Activated CD4-positive, alpha-beta memory T cell treated with anti-CD3 and anti-CD28 coated beads, Interleukin-2, amount 10 ng/mL, durations not matched to agents 7 days and 5 days (primary cell): ENCODE measurements at places on chromosomes 6 and 20.

DNA sequence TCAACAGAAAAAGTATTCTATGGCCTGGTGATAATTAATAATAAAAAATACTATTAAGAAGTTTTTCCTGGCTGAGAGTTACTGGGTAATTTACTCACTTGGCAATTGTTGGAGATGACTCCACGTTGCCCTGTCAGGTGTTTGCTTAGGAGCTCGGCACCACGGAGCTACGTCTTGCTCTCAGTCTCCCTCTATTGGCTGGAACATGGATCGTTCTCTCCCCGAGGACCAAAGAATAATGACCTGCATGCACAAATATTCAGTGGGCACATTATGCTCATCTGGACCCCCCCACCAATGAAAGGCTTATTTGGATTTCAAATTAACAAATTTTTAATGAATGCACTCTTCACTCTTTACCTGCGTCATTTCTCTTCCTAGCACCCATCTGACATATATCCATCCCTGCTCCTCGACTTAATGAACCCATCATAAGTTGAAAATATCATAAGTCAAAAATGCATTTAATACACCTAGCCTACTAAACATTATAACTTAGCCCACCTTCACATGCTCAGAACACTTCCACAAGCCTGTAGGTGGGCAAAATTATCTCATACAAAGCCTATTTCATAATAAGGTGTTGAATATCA is 71.0 kb upstream of the CD83 start:
- peak; percentile 49 for DNase-seq

DNA sequence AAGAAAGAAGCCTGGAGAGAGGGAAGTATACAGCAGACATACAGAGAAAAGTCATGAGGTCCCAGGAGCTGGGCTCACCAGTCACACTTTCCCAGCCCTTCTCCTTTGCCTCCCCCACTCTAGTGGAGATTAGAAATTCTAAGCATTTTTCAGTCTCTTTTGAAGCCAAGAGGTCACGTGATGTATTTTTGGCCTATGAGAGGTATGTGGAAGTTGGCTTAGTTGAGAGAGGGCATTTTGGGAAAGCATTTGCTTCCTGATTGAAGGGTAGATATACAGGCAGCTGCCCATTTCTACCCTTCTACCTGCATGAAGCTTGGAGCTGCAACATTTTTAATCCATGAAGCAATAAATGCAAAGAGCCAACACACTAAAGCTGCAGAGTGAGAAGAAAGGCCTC is 106.0 kb upstream of the TNFAIP3 start:
- DNase-seq = no peak

DNA sequence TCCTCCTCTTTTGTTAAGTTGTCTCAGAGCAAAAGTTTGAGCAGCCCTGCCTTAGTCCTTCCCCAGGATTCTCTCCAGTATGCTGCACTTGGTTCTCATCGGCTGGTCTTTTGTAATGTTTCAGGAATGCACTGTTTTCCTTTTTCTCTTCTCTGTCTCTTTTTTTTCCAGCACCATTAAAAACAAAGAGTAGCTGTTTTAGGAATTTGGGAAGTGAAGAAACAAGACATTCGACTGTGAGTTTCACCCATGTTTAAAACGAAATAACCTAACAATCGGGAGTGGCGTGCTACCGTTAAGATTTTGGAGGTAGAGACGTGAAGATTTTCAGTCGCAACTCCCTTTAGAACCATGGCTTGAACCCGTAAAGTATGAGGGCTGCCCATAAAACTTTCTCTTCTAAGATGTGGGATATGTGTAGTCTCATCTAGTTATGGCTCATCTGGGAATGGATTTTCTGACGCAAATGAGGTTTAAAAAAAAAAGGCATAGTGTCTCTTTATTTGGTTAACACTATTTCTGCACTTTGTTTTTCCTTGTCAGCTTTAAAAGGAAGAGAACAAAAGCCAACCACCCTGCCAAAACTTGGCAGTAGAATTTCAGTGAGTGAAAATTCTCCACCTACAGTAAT is 35.9 kb upstream of the RAB23 start:
- no peak for DNase-seq

GRCh38 chr6:79818471-79818870 is 128.9 kb downstream of the ELOVL4 start:
- DNase-seq = no peak

DNA sequence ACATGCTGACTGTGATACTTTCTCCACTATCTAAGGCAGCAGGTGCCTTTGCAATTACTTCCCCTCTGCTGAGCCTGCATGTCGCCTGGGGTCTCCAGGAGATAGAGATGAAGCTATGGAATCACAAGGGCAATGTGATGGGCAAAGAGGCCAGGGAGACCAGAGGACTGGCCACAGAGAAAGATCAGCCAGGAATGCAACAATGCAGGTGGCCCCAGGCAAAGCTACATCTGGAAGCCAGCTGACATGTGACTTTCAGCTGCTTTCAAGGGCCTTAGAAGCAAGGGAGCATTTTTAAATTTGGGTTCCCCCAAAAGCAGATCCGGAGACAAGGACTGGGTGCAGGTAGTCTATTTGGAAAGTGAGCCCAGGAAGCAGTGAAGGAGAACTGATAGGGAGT is 107.9 kb upstream of the SRSF6 start:
- DNase-seq = no peak

DNA sequence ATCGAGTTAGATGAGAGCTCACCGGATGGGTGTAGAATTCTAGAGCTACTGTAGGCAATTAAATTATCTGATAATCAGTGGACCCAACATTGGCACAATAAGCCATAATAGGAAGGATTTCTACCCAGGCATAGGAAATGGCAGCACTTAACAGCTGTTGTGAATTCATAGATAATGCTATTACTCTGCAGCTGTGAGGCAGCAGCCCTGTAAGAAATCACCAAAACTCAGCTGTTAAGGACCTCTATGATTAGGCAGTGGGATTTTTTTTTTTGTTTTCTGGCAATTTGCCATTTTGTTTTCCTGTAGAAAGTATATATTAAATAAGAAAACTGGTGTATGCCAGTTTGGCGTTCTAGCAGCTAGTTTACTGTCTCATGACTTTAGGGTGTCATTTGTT is 609.1 kb upstream of the SLC35B3 start:
- DNase-seq = no peak

DNA sequence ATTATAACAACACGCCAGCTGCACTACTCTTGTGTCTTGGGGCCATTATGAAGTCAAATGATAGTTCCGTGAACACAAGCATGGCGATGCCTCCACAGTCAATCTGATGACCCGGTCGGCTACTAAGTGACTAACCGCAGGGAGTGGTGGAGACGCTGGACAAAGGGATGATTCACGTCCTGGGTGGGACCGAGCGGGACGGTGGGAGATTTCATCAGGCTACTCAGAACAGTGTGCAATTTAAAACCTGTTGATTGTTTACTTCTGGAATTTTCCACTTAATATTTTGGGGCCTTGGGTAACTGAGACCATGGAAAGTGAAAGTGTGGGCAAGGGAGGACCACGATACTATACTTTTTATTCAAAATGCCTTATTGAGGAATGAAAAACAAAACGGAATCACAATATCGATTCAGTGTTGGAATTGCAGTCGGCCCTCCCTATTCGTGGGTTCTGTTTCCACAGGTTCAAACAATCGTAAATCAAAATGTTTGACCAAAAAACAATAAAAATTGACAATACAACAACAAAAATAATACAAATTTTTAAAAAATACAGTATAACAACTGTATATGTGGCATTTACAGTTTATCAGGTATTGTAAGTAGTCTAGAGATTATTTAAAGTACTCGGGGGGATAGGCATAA is 66.5 kb downstream of the MYLK4 start:
- DNase-seq = no peak

DNA sequence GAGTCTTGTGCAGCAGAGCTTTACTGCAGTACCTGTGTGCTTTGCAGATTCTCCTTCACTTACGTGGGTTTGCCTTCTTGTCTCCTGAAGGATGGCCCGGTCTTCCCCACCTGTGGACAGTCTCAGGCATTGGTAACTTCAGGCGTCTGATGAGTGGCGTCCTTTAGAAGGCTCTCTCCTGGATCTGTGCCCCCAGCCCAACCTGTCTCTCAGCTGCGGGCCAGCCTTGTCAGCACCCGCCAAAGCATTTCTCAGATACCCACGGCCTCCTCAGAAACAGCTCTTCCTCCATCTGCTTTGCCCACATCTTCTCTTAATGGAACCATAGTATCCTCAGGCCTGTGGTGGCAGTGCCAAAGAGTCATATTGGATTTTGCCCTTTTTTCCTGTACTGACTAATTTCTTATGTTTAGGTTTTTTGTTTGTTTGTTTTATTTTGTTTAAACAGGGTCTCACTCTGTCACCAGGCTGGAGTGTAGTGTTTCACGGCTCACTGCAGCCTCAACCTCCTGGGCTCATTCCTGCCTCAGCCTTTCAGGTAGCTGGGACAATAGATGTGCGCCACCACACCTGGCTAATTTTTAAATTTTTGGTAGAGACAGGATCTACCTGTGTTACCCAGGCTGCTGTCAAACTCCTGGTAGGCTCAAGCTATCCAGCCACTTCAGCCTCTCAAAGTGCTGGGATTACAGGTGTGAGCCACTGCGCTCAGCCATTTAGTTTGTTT is 96.6 kb downstream of the ARID1B start:
- DNase-seq = no peak

DNA sequence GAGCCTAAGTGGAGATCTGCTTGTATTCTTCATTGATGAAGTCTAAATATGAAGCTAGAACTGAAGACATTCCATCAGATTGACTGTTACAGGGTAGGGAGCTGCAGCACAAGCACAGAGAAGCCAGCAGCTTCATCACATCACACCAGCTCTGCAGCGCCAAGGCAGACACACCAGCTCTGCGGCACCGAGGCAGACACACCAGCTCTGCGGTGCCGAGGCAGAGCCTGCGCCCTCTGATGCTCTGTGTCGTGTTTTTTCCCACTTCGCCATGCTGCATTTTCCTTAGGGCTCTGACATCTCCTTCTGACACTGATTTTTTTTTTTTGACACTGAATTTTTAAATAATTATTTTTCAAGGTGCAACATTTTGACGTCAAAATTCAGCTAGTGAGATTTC is 784 bp downstream of the BTNL2 start:
- DNase-seq = no peak

DNA sequence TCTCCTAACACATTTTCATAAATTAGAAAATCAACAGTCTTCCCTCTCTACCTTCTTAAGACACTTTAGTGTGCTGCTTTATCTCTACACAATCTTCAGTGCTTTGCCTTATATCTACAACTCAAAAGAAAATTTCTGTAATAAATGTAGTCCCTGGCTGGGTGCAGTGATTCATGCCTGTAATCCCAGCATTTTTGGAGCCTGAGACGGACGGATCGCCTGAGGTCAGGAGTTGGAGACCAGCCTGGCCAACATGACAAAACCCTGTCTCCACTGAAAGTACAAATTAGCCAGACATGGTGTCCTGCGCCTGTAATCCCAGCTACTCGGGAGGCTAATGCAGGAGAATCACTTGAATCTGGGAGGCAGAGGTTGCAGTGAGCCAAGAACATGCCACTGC is 9.7 kb upstream of the EDN1 start:
- DNase-seq = no peak

DNA sequence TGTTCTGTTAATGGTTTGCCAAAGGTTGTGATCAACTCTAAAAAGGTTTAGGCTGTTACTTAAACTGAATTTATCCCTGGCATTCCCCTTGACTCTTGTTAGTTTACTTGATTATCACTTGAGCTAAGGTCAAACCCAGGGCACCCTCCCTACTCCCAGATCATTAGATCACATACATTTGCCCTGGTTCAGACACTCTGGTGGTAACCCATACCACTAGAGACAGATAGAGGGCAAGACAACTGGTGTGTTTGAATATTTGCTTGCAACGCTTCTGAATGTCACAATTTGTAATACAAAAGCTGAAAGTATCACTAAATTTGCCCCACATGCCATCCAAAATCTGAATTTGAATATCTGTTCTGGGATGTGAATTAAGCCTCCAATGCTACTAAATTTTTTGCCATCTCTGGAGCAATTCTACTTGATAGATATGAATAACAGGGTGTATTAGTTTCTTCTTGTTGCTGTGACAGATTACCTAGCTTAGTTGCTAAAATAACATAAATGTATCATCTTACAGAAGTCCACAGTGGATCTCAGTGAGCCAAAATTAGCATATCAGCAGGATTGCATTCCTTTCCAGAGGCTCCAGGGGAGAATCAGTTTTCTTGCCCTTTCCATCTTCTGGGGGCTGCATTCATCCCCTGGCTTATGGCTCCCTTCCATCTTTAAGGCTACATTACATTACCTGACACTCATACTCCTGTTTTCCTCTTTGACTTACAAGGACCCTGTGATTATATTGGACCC is 45.4 kb downstream of the FIG4 start:
- DNase-seq = no peak

- DNase-seq = no peak
These were observed 181.8 kb downstream of the MEI4 start for GRCh38 chr6:77834591-77834996.

DNA sequence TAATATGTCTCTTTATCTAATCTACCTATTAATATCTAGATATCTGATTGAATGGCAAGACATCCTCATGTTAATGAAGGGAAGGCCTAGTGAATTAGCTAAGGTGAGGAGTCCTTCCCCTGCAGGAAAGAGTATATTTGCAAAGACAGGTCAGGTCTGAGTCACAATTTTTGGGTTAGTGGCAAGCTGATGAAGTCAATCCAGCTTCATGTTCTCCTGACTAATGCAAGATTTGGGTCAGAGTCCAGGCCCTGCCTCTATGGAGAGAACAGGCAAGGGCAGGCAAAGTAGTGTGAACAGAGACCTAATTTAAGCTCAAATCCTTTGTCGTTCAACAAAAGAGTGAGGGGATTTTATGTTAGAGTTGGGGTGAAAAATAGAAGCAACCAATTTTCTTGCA is 496.7 kb downstream of the BMP2 start:
- no peak for DNase-seq

DNA sequence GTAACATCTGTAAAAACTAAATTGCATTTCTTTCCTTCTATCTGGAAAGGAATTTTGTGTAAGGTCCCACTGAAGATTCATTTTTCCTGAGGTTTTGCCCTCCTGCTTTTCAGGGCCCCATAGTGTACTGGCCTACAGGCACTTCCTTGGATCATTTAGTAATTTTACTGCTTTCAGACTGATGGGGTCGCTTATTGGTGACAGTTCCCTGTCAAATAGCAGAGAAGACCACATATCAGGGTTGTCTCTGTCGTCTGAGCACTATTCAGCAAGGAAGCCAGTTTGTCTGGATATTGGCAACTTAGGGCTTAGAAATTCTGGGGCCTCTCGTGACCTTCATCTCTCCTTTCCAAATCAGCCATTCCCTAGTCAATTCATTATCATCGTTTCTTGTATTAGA is 3.5 kb downstream of the GRM1 start:
- no peak for DNase-seq

DNA sequence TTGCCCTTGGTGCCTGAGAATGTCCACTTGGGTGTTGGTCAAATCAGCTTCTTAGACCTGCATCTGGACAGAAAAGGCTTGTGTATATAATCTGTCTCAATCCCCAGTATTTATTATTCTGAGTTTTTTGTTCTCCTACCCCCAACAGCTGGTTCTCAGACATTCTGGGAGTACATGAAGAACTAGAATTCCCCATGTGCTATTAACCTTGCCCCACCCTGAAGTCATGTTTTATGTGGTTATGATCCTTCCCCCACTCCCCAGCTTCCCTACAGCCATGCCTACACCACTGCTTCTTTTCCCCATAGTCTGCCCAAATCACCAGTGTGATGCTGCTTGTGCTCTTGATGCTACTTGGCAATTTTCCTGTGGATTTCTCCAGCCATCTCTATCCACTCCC is 157.0 kb downstream of the ADAT2 start:
- no peak for DNase-seq

GRCh38 chr20:34475979-34476736 is 40.1 kb upstream of the DYNLRB1 start:
- peak; percentile 34 for DNase-seq

GRCh38 chr6:13256266-13257001 is 71.9 kb downstream of the TBC1D7 start:
- no peak for DNase-seq

GRCh38 chr20:46324960-46325703 is 16.8 kb upstream of the CDH22 start:
- DNase-seq = no peak
